ENCODE measurements at places on chromosomes 5 and 9.

GRCh38 chr9:123238365-123238764 lies 30.0 kb downstream of the STRBP start:
- DNase-seq: no peak

GRCh38 chr9:2655411-2655901 lies 33.9 kb downstream of the VLDLR start:
- DNase-seq: peak; percentile 74

DNA sequence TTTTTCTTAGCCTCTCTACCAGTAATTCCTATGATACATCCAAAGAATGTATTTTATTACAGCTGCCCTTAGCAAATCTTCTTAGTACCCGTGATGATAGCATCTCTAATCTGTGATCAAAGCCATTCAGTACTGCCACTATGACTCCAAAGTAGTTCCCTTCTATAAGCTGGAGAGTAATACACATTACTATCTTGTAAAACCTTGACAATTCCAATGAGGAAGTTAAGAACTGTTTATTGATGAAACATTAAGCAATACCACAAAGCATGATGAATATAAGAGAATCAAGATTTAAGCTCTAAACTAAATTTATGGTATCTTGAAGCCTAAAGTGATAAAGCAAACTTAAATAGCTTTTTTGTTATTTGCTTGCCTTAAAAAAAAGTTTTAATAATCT lies 86.1 kb downstream of the SMIM23 start:
- no peak for DNase-seq

DNA sequence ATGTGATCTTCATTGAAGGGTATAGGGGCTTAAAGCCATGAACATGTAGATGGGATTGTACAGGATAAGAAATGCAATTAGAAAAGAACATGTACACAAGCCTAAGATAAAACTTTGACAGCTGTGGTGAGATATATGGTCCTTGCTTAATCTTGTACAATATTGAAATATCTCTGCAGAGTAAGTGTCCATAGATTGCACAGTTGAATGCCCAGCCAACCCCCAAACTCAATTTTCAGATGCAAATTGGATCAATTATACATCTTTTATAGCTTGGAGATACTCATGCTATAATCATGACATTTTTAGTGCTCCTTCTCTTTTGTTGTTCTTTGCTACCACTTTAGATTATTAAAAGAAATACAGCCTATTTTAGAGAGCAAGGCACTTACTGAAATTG lies 59.5 kb upstream of the CHSY3 start:
- DNase-seq: no peak

DNA sequence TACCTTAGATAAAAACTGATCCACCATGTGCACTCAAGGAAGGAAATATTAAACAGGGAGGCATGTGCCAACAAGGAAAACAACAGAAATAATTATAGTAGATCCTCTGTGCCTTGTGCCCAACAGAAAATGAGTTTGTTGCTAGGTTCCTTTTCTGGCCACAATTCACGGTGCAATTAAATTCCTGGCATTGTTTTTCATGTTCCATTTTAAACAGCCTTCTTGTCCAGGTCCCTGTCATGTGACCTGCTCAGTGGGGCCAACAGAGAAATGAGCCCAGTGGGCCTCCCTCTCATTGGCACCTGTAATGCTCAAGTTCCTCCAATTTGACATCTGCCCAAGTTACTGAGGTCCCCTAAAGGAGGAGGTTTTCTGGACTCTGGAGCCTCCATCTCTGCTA lies 56.5 kb downstream of the SPOCK1 start:
- DNase-seq: no peak

GRCh38 chr9:38649731-38650363 lies 29.5 kb upstream of the ANKRD18A start:
- no peak for DNase-seq

GRCh38 chr5:109105631-109106267 lies 304.0 kb downstream of the PJA2 start:
- DNase-seq: peak; percentile 84

DNA sequence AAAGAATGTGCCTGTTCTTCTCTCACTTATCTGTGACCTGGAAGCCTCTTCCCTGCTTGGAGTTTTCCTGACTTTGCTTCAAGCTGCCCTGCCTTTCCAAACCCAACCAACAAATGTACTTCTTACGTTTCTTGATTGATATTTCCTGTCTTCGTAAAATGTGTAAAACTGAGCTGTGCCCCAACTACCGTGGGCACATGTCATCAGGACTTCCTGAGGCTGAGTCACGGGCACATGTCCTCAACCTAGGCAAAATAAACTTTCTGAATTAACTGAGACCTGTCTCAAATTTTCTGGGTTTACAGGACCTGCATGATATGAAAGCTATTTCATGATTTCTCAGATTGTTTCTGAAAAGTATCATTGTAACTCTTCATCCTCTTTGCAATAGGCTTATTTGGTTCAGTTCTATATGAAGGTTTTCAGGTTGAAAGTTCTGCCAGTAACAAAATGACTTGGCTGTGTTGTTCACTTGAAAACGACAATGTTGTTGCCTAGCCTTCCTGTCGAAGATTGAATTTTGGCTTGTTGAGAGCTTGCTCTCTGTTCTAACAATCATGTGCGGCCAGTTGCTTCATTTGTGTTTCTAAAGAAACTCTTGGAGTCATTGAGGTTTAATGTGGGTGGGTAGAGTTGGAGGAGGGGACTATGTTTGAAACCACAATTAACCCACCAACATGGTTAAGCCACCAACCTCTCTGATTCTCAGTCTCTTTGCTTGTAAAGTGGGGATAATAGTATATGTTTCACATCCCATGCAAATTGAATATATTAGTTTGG lies 145.6 kb downstream of the FBXL7 start:
- peak; percentile 22 for DNase-seq

DNA sequence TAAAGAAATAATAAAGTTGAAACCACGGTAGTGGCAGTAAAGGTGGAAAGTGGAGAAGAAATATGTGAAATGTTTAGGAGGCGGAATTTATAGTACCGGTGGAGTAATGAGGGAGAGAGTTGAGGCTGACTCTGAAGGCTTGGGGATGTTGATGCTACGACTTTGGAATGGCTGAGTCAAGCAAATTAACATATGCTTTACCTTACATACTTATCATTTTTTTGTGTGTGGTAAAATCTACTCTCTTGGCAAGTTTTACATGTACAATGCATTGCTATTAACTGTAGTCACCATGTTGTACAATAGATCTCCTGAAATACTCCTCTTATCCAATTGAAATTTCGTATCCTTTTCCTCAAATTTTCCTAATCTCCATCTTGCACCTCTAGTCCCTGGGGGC lies 179.0 kb downstream of the TAF11L14 start:
- no peak for DNase-seq

DNA sequence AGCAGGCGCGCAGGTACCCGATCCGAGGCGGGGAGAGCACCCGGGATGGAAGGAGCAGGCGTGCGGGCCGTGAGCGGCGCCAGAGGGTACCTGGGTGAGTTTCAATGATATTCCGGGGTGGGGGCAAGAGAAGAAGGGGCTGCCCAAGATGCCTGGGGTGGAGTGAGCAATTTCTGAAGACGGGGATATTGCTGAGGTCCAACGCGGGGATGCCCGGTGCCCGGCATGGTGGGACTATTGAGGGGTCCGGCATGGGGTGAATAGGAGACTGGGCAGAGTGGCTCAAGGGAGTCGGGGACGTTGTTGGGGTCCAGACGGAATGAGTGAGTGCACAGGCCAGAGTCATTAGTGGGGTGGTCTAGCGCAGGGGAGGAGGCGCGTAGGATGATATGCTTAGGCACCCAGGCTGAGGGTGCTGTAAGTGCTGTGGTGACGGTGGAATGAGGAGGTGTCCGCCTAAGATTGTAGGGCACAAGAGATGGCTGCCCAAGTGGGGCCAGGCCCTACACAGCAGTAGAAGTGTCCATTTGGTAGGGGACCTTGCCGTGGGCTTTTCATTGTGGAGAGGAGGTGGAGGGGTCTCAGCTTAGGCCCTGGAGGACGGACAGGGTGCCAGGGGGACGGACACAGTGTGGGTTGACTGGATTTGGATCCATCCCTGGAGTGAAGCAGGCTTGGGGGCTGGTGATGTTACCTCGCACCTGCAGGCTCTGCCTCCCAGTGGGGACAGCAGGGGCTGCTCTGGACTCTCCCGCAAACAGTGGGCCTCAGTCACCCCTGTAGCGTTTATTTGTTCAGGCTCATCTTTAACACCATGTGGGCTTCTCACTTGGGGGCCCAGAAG lies 719 bp downstream of the MIGA2 start:
- DNase-seq: no peak

- no peak for DNase-seq
Observed at GRCh38 chr5:8329773-8330172, 460.8 kb downstream of the MTRR start.

DNA sequence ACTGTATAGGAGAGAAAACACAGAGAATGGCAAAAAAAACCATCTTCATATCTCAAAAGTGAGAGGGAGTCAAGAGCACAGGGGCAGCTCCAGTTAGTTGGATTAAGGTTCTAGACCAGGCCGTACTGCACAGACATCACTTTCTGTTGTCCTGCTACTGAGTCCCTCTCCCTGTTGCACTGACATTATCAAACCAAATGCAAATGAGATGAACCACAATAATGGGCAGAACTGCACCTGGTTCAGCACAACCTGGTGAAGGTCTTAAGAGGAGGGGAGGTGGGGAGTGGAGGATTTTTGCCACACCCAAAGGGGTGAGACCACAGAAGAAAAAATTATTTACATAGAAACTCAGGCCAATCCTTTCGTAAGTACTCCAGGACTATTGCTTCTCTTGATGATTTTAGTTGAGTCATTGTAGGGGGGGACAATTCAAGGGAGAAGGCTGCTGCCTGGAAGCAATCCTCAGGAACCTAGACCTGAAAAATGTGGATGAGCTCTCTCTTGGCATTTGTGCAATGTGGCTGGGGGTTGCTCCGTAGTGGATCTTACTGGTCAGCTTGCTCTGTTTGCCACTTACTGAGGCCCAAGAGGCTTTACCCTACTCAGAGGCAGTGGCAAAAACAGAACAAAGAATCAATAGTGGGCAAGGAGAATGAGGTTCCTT lies 94.5 kb upstream of the PPP1R2B start:
- no peak for DNase-seq

DNA sequence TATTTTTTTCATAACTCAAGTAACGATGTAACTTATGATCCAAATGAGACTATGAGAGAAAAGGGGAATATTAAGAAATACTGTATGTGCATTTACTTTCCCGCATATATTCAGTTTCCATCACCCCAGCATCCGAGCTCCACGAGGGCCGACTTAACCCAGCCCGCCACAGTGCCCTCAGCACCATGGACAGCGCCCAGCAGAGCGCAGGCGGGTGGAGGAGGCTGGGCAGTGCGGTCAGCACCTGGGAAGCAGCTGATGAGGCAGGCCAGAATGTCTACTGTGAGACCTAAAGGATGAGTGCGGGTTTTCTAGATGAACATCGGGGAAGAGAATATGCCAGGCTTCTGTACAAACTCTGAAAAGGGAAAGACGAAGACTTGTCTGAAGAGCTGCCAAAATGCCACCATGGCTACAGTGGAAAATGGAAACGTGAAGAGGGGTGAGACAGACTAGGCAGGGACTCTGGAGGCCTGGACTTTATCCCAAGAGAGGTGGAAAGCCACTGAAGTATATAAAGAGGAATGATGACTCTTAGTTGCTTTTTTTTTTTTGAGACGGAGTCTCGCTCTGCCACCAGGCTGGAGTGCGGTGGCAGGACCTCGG lies 34.5 kb upstream of the MED27 start:
- peak; percentile 89 for DNase-seq

DNA sequence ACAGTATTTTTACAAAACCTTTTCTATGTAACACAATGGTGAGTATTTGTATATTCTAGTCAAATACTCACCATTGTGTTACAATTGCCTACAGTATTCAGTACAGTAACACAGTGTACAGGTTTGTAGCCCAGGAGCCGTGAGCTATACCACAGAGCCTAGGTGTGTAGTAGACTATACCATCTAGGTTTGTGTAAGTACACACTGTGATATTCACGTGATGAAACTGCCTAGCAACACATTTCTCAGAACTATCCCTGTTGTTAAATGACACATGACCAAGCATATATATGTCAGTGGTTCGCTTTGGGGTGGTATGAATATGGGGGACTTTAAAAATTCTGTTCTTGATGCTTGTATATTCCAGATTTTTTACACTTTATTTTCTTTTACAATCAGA lies 21.3 kb downstream of the SH3PXD2B start:
- no peak for DNase-seq

GRCh38 chr9:19378164-19378563 lies 1.9 kb downstream of the RPS6 start:
- no peak for DNase-seq

GRCh38 chr5:31078956-31079355 lies 114.5 kb upstream of the CDH6 start:
- DNase-seq: no peak

DNA sequence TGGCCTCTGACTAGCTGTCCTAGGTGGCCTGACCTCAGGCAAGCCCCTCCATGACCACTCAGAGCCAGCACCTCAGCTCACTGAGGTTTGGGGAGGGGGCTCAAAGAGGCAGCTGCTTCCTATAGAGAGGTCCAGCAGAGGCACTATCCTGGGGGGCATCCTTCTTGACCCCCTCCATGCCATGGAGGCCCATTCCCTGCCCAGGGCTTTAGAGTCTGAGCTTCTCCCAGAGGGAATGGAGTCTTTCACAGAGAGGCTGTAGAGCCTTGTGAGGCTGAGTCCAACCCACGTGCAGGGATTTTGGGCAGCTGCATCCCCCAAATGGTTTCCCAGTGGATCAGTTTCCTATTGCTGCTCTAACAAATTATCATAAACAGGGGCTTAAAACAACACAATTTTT lies 16.9 kb downstream of the IRF1 start:
- no peak for DNase-seq

GRCh38 chr9:119844431-119844830 lies 475.2 kb upstream of the BRINP1 start:
- DNase-seq: no peak

DNA sequence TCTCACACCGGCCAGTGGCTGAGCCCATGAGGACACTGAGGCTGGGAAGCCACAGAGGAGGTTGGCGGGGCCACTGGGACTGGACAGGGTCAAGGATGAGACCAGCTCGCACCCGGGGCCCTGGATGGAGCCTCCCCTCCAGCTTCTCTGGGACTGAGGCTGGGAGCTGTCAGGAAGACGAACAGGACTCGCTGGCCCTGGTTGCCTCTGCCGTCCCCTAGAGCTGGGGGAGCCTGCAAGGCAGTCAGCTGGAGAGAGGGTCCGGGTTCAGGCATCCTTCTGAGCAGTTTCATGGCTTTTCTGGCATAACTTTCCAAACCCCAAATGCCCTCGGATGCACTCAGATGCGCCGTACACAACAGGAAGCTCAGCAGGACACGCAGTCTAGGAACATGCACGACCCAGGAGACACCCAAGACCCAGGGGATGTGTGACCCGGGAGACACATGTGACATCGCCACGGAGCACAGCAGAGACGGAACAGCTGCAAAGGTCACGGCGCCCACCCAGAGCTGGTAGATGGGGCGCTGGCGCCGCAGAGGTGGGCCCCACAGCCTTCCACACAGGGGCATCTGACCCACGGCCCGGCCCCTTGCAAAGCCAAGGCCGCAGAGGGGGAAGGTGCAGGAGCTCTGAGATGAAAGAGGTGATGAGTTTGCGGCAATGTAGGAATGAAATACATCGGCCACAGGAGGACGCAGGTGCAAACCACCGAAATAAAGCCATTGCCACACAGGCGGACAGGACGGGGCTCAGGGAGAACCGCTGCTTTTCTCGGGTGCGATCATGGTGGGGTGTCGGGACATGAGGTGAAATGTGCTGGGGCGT lies 17.1 kb downstream of the TPPP start:
- DNase-seq: no peak
